ENCODE measurements at places on chromosomes 12 and 14.

- no peak for DNase-seq
These were observed 504.9 kb downstream of the VRK1 start for GRCh38 chr14:97301931-97302559.

- DNase-seq, result no peak
These were observed 19.0 kb downstream of the OTUB2 start for GRCh38 chr14:94045101-94045500.

DNA sequence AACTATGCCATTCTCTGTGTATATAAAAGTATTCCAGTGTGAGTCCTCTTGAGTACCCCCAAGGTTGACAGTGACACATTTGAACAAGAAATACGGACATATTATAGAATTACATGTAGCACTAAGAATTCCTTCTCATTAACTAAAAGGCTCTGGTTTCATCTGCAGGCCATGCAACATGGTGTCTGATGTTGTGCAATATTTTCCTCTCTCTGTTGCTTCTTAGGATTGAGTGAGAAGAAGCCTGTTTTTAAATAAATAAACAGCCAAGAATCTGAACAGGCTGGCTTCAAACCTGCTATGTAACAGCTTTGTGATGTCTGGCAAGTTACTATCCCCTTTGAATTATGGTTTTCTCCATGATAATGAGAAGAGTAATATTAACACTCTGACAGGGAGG is 22.2 kb upstream of the CCER1 start:
- no peak for DNase-seq

GRCh38 chr12:9346866-9347327 is 138.7 kb upstream of the PZP start:
- no peak for DNase-seq

- DNase-seq, result no peak
These were observed 6.5 kb upstream of the KRT3 start for GRCh38 chr12:52802442-52802841.

DNA sequence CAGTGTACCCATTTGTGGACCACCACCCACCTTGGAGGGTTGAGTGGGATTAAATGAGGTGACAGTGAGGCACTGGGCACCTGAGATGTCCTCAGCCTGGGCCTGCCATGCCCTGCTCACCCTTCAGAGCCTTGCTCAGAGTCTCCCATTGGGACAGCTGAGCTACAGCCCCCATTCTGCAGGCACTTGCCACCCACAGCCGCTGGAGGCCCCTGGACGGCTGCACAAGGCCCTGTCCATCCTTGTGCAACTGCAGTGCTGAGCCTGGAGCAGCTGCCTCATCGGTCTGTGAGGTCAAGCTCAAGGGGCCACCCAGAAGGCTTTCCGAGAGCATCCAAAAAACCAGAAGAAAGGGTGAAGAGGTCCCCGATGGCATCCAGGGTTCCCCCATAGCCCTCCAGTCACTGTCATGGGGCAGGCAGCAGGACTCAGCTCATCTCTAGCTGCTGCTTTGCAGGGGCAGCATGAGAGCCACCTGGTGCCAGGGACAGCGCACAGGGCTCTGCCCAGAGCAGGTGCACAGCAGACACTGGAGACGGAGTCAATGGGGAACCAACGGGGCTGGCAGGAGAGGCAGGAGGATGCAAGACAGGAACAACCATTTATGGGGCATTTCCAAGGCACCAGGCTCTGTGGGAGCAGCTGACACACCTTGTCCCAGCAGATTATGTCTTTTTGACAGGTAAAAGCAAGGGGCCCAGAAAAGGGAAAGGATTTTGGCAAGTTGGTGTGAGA is 84.6 kb downstream of the ARL6IP4 start:
- DNase-seq, result no peak

GRCh38 chr14:74882103-74882920 is 596 bp downstream of the DLST start:
- DNase-seq, result no peak

- DNase-seq, result no peak
These were observed 185.8 kb upstream of the NOS1 start for GRCh38 chr12:117547209-117547608.

DNA sequence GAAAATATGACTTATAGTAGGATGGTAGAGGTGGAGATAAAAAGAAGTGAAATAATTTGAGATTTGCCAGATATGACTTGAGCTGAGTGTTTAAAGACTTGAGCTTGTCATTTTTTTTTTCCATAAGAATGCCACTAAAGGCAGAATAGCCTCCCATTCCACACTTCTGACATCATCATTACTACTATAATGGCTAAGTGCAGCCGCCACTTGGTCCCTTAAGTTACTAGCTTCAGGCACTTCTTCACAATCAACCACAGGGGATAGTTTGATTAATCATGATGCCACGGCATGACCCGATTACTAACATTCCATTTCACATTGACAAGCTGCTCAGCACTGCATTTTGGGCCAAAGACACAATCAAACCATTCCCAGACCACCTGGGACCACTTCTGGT is 127.9 kb downstream of the EFCAB11 start:
- no peak for DNase-seq

DNA sequence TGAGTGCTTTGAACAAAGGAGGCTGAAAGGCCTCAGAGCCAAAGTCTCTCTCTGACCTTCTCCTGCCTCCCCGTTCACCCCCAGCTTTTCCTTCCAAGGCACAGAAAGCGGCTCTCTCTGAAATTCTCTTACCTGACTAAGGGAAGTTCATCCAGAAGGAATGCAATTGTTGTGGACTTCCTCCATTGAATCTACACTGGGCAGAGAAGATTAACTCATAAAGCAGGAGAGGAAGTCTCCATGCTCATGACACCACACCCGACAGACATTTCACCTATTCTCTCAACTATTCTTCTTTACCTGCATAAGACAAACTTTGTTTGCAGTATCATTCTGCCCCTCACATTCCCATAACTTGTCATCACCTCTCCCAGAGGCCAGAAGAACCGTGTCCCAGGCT is 129.3 kb upstream of the CCDC175 start:
- no peak for DNase-seq

GRCh38 chr12:15677228-15677627 is 112.0 kb downstream of the EPS8 start:
- DNase-seq, result no peak

- no peak for DNase-seq
These were observed 150.3 kb downstream of the FOXN3 start for GRCh38 chr14:89266754-89267153.

- DNase-seq, result no peak
These were observed 24.1 kb downstream of the ITPR2 start for GRCh38 chr12:26808766-26809476.

DNA sequence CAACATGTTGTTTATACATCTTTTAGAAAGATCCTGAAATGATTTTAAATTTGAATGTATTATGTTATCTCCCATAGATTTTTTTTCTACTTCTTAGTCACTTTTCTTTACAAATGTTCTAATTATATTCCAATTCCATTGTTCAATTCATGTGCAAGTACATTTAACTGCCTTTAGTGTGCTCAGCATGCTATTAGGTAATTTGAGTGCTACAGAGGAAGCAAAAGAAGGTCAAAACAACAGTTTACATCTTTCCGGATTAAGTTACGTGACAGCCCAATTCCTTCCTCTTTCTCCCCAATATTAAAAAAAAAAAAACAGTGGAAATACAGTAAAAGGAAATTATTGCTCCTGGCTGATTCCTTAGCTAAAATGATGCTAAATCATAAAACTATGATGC is 98.3 kb downstream of the RTN1 start:
- no peak for DNase-seq

- no peak for DNase-seq
These were observed 183.8 kb downstream of the PPM1H start for GRCh38 chr12:62750941-62751809.

DNA sequence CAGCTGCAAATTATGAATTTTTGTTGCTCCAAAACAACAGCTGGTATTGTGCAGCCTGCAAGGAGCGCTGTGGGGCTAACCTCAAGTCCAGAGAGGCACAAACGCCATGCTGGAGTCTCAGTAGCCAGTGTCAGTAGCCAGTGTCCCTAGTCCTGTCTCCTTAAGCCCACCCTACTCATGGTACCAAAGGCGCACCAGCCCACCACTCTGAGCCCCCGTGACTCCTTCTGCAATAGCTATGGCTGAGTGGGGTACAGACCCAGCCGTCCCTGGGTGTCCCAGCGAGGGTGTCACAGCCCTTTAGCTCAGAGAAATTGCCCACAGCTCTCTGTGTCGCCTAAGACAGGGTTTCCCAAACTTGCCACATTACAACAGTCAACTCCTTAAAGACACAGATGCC is 65.2 kb downstream of the ARL6IP4 start:
- no peak for DNase-seq

GRCh38 chr12:131833896-131834641 is 5.9 kb downstream of the MMP17 start:
- DNase-seq, result no peak

- DNase-seq, result no peak
These were observed 98.7 kb upstream of the ATF1 start for GRCh38 chr12:50665170-50665569.

GRCh38 chr12:1848146-1848545 is 27.8 kb downstream of the LRTM2 start:
- DNase-seq, result no peak

GRCh38 chr14:91252871-91253794 is 8.6 kb upstream of the GPR68 start:
- DNase-seq, result no peak

GRCh38 chr14:67806246-67806645 is 10.1 kb downstream of the ZFYVE26 start:
- no peak for DNase-seq

- no peak for DNase-seq
These were observed 115.4 kb upstream of the FOXG1 start for GRCh38 chr14:28651148-28651547.

- no peak for DNase-seq
These were observed 7.4 kb downstream of the IFI27L1 start for GRCh38 chr14:94088516-94088915.

DNA sequence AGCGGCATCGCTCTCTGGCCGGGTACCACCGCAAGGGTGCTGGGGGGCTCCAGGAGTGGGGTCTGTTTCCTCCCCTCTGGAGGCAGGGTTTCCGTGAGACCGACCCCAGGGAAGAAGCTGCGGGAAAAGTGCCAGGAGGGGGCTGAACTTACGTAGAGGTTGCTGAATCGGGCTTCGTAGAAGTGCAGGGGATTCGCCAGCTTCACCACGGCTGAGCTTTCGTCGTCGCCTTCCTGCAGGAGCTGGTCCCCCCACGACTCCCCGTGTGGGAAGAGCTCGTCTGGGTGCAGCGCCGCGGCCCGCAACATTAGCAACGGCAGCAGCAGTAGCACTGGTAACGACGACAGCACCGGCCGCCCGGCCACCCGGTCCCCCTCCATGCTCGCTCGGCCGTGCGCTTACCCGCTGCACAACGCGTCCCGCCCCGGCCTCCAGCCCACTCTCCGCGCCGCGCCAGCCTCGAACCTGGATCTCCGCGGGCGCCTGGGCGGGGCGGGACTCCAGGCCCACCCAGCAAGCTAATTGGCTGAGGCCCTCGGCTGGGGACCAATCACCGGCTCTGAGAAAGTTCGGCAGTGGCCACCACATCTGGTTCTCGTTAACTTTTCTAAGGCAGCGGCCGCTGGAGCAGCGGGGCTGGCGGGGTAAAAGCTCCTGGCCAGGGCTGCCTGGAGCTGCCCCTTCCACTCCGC is at the start of gene NID2:
NID2 (minus strand) TSS at position 445 of the 692 bp plus-strand sequence; CDS start at position 380, 65 bp downstream.
- DNase-seq, result no peak

GRCh38 chr14:100083706-100084105 is 18.5 kb downstream of the EVL start:
- DNase-seq, result no peak

DNA sequence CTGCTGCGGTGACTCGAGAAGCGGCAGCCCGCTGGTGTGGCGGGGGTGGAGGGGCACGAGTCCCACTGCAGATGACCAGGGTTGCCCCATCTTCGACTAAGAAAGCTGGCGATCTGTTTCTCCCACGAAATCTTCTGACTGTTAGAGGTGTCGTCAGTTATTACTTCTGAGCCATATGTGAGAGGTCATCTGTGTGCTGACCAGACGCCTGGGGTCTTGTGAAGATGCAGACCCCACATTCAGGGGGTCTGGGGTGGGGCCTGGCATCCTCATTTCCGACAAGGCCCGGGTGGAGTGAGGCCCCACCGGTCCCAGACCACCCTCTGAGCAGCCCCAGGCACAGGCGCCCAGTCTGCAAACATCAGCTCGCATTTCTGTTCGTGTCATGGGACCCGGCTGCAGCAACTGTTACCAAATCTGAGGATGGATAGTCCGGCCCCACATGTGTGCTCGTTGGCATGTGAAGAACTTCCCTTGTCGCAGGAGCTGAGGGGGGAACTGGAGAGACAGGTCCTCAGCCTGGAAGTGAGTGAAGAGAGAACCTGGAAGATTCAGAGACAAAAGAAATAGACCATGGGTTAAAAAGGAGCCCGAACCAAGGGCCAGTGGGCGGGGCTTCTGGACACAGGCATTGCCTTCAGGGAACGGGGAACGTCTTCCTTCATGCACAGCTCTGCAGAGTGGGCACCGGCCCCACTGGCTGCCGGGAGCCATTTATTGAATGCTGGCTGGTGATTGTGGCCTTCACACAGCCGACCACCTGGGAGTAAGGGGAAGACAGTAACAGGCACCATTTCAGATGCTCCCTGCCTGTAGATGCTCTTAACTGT is 135.2 kb downstream of the ADGRD1 start:
- no peak for DNase-seq

DNA sequence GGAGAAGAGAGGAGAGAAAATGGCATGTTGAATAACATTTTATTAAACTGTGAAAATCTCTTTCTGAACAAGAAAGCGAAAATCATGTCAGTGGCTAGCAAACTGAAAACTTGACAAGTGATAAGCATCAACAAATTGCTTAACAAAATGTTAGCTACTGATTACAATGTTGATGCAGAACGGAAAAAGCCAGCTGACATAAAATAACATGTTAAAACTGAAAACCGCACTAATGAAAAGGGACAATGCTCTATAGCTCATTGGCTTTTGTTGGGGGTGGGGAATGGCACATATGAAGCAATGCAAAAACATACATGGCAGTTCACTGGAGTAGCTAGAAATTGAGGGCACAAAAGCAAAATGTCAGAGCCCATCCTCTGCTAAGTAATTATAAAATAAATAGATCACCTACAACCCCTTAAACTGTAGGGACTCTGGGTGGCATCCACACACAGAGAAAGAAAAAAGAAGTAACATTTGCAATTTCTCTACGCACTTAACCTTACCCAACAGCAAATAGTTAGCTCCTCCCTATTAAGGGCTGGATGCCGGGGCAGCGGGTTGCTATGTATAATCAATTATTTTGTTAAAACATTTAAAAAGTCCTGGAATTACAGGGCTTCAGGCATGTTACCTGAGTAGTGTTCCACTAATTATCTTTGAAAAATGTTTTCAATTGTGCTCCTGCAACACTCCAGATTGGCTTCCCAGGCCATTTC is 129.2 kb upstream of the USP15 start:
- DNase-seq, result no peak
